ENCODE measurements at places on chromosomes 2 and 18.

DNA sequence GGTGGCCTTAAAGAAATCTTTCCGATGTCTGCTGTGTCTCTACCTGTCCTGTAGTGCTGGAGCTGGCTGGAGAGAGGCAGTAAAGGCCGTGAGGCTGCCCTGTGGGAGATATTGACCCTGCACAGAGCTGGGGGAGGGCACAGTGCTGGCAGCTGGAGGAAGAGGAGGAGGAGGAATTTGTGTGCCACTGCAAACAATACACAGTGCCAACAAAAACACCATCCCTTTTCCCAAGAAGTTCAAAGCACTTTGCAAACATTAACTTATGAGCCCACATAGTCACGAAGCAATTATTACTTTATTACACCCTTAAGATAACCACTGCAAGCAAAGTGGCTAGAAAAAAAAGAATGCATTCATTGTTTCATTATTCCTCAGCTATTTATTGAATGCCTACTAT, 45.0 kb upstream of the CYTIP start:
- no peak for DNase-seq

- no peak for DNase-seq
These were observed 162.3 kb downstream of the LAMA3 start for GRCh38 chr18:23851470-23852002.

DNA sequence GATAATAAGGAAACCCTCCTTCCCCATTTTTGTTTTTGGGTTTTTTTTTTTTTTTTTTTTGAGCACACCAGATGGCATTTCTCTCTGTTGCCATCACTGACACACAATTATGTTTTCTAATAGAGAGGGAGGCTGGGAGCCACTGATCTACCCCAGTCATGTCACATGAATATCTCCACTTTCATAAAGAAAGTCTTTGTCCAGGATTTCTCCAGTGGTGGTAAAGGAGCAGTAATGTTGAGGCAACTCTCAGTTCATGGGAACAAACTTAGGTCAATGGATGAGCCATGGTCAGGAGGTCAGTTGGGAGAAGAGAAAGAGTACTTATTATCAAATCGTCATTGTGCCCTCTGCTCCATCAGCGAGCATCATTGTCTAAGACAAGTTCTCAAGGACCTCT, 603.7 kb downstream of the ARHGAP15 start:
- DNase-seq = no peak

- DNase-seq = no peak
These were observed 6.2 kb downstream of the HAUS1 start for GRCh38 chr18:46110406-46110805.

Measured in neuronal stem cell (in vitro differentiated cells).